ENCODE measurements at places on chromosomes 1 and 21. TPM values are rescaled to one million over a fixed set of nuclear protein-coding genes. Genes with fewer than 3 reads are reported as not detected.

Gene PEAR1
- 28.2 TPM for total RNA-seq

Gene GFI1
- total RNA-seq = 0.18 TPM

Gene VTCN1
- not detected for total RNA-seq

Gene C1orf216
- 18.8 TPM for total RNA-seq

Gene EVA1B
- 115 TPM for total RNA-seq

Gene FMOD
- total RNA-seq = not detected

Gene SPRR2F
- not detected for total RNA-seq

Gene PCP4
- not detected for total RNA-seq

Gene TMEM269
- 0.67 TPM for total RNA-seq

Gene TSPAN2
- total RNA-seq = 3.5 TPM

Gene USH2A
- total RNA-seq = not detected

Gene SOX13
- 12.5 TPM for total RNA-seq

Gene PKLR
- not detected for total RNA-seq

Gene PRR9
- total RNA-seq = not detected

Gene ZNF697
- total RNA-seq = 8.3 TPM

All from osteocyte (in vitro differentiated cells).